Smooth muscle cell of the pulmonary artery (primary cell): ENCODE measurements at places on chromosomes 3 and 15. TPM values are rescaled to one million over a fixed set of nuclear protein-coding genes. Genes with fewer than 3 reads are reported as not detected.

LMAN1L gene
- total RNA-seq: 0.26 TPM in 1 of 2 replicates, not detected in the other

SPINK8 gene
- total RNA-seq: not detected in 2 replicates

PLSCR4 gene
- total RNA-seq: 68.2 and 119 TPM in 2 replicates

SOX14 gene
- total RNA-seq: not detected in 2 replicates

FBXO40 gene
- not detected in 2 replicates for total RNA-seq

REC114 gene
- total RNA-seq: not detected in 2 replicates

PLA2G4E gene
- not detected in 2 replicates for total RNA-seq

ZNF35 gene
- total RNA-seq: 8.0 and 9.7 TPM in 2 replicates

IREB2 gene
- 25.1 and 36.1 TPM in 2 replicates for total RNA-seq

NAALADL2 gene
- 13.9 and 18.4 TPM in 2 replicates for total RNA-seq

GOLGA8G gene
- total RNA-seq: not detected in 2 replicates

BRPF1 gene
- total RNA-seq: 14.5 and 19.6 TPM in 2 replicates
